ENCODE measurements at places on chromosomes 1 and 21.

GRCh38 chr1:13514821-13515220 is 1.0 kb upstream of the LRRC38 start:
- no peak for DNase-seq

- no peak for DNase-seq
These were observed 64.0 kb upstream of the COA6 start for GRCh38 chr1:234309243-234309597.

- DNase-seq, result no peak
These were observed 111.5 kb upstream of the USP24 start for GRCh38 chr1:55326496-55327243.

DNA sequence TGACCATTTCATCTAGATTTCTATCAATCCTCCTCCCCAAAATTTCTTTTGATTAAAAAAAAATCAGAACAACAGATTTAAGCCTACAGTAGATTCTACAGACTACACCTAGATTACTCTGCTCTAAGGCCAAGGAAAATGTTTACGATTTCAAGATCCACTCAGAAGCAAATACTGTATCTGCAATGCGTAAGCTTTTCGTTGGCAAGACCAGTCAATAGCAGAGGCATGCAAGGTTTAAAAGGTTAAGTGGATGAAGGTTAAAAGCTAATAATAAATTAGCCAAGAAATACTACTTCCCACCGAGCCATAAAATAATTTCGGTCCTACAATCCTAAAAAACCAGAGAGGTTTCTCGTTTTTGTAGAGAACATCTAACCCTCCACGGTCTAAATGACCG is 1.3 kb downstream of the CLSTN1 start:
- DNase-seq, result no peak

GRCh38 chr21:28309596-28309995 is 683.1 kb downstream of the LTN1 start:
- DNase-seq, result no peak

GRCh38 chr1:92030656-92031107 is 897 bp downstream of the EPHX4 start:
- DNase-seq, result peak; percentile 25

- DNase-seq, result peak; percentile 63
These were observed 2.6 kb downstream of the INPP5B start for GRCh38 chr1:37944086-37944763.

GRCh38 chr1:31191281-31191680 is 48.4 kb downstream of the NKAIN1 start:
- no peak for DNase-seq

- no peak for DNase-seq
These were observed 4.5 kb upstream of the FABP3 start for GRCh38 chr1:31377364-31377863.

GRCh38 chr1:47881505-47882442 is 115.4 kb downstream of the TRABD2B start:
- peak; percentile 90 for DNase-seq

- peak; percentile 28 for DNase-seq
These were observed 24.0 kb upstream of the ELOA start for GRCh38 chr1:23719162-23719820.

DNA sequence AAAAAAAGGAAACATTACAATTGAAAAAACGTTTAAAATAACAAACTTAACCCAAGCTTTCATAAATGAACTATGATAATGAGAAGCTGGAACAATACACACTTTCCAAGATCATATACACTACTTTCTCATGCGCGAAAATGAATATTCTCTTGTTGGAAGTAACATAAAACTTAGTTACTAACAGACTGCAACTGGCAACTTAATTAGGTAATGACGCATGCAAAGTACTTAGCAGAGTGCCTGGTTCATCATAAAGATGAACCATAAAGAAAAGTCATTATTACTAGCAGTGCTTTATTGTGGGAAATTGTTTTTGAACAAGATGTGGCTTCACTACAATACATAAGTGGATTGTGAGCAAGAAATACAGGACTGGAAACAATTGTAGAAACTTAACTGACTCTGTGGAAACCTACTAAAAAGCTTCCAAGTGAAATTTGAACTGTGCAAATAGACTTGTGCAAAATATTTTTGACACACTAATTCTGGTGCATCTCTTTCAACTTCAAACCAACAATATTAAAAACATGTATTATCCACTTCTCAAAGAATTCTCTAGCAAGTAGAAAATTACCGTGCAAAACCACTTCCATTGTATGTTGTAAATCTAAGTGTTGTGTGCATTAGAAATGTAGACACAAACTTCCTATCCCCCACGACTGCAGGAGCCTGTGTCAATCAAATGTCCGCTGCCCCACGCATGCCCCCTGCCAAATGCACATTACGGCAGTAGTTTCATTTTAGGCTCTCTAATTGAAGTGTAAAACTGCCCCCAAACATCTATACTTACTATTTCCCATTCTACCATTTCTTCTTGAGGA is 2.0 kb downstream of the ARHGAP29 start:
- no peak for DNase-seq

- no peak for DNase-seq
These were observed 108.5 kb downstream of the SDCCAG8 start for GRCh38 chr1:243364330-243364729.

DNA sequence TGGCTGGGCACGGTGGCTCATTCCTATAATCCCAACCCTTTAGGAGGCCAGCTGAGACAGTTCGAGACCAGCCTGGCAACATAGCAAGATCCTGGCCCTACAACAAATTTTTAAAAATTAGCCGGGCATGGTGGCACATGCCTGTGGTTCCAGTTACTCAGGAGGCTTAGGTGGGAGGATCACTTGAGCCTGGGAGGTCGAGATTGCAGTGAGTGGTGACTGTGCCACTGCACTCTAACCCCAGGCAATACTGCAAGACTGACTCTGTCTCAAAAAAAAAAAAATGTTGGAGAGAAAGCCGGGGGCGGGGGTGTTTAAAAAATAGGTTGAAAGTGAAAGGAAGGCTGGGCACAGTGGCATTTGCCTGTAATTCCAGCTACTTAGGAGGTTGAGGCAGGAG is 16.5 kb downstream of the CLDN19 start:
- no peak for DNase-seq

GRCh38 chr1:53047737-53048736 is 14.0 kb upstream of the PODN start:
- DNase-seq, result peak; percentile 74

GRCh38 chr21:32426066-32426465 is 13.6 kb downstream of the EVA1C start:
- no peak for DNase-seq

GRCh38 chr1:230430499-230430898 is 4.4 kb upstream of the PGBD5 start:
- DNase-seq, result no peak
